Type B pancreatic cell (in vitro differentiated cells): ENCODE measurements at places on chromosomes 5 and 9.

GRCh38 chr9:115254287-115255180, 136.6 kb upstream of the TNC start:
- H3K36me3 ChIP-seq, result no peaks in the 10 kb centered on the region
- no peak overlapping the region for H3K4me3 ChIP-seq
- no peak for DNase-seq
- no peaks in the 10 kb centered on the region for H3K4me1 ChIP-seq
- H3K27ac ChIP-seq, result no peak overlapping the region
- H3K27me3 ChIP-seq, result no peaks in the 10 kb centered on the region

- DNase-seq, result no peak
- peak overlapping the region; percentile 87 for H3K27ac ChIP-seq
Measured at GRCh38 chr5:180472269-180472668, 21.9 kb upstream of the CNOT6 start.

DNA sequence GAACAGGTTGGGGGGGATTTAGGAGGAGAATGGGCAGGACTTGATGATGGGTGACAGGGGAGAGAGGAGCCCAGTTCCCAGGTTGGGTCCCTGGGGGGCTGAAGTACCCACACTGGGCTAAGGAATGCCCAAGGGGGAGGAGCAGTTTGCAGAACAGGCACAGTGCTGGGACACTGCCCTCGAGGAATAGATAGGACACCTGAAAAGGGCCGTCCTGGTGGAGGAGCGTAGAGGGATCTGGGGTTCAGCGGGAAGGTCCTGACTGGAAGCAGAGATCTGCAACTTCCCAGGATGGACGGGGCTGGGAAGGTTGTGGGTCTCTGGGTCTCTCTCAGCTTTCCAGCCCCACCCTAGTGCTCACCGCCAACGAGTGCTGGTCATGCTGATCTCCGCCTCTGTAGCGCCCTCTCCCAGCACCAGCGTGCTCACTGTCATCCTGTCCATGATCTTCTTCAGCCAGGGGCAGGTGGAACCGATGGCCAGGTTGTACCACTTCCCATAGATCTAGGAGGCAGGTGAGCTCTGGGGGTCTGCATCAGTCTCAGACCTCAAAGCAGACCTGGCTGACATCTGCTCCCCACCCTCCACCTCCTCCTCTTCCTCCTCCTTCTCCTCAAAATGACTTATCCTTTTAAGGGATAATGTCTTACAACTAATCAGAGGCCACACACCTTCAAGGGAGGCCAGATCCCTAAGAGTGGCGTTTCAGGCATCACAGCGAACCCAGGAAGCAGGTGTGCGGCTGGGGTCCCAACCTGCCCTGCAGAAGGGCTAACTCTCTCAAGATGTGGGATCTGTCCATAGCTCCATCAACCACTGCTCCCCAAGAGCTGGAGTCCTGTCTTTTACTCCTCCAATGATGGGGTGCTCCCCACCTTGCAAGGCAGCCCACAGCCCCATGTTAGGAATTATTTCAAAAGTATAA, 1.6 kb downstream of the AMBP start:
- H3K4me1 ChIP-seq, result peaks cover 10% of the 10 kb centered on the region
- DNase-seq, result no peak
- peaks cover 25% of the 10 kb centered on the region for H3K27me3 ChIP-seq

DNA sequence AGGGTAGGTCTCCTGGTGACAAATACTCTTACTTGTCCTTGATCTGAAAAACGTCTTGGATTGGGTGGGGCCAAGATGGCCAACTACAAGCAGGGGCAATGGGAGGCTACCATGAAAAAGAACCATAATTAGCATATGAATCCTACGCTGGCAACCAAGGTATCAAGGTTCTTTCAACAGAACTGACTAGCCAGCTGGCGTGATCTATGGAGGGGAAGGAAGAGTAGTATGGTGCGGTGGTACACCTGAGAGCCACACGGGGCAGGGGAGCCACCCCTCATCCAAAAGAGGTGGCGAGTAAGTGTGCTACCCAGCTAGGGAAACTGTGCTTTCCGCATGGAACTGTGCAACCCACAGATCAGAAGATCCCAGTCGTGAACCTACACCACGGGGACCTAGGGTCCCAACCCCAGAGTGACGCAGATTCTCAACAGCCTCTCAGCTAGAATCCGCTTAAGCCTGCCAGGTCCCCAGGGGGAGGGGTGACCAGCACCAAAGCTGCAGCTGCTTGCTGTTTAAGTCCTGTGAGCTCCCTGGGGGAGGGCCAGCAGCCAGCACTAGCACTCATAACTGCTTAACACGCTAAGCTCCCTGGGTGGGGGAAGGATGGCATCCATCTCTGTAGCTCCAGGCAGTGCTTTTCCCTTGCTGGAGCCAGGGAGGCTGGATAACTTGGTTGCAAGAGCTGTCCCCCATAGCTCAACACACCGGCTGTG, 334.8 kb downstream of the FBXL17 start:
- DNase-seq, result no peak
- peaks cover under 1% of the 10 kb centered on the region for H3K36me3 ChIP-seq
- H3K27me3 ChIP-seq, result no peaks in the 10 kb centered on the region
- no peaks in the 10 kb centered on the region for H3K4me1 ChIP-seq

DNA sequence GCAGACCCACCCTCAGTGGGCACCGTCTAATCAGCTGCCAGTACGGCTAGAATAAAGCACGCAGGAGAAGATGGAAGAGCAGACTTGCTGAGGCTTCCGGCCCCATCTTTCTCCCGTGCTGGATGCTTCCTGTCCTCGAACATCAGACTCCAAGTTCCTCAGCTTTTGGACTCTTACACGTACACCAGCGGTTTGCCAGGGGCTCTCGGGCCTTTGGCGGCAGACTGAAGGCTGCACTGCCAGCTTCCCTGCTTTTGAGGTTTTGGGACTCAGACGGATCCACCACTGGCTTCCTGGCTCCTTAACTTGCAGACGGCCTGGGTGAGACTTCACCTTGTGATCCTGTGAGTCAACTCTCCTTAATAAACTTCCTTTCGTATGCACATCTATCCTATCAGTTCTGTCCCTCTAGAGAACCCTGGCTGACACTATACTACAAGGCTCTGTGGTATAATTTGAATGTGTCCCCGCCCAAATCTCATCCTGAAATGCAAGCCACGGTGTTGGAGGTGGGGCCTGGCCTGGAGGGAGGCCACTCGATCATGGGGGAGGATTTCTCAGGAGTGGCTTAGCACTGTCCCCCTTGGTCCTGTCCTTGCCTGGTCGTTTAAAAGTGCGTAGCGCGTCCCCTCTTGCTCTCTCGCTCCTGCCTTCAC, 31.1 kb upstream of the NRARP start:
- H3K27ac ChIP-seq, result no peak overlapping the region
- no peaks in the 10 kb centered on the region for H3K4me1 ChIP-seq
- H3K36me3 ChIP-seq, result peaks cover 11% of the 10 kb centered on the region
- H3K27me3 ChIP-seq, result no peaks in the 10 kb centered on the region
- H3K4me3 ChIP-seq, result no peak overlapping the region

- DNase-seq, result no peak
- H3K36me3 ChIP-seq, result no peaks in the 10 kb centered on the region
- H3K4me1 ChIP-seq, result no peaks in the 10 kb centered on the region
- H3K27me3 ChIP-seq, result no peaks in the 10 kb centered on the region
- no peak overlapping the region for H3K27ac ChIP-seq
Measured at GRCh38 chr5:3007577-3007976, 256.1 kb upstream of the IRX2 start.

DNA sequence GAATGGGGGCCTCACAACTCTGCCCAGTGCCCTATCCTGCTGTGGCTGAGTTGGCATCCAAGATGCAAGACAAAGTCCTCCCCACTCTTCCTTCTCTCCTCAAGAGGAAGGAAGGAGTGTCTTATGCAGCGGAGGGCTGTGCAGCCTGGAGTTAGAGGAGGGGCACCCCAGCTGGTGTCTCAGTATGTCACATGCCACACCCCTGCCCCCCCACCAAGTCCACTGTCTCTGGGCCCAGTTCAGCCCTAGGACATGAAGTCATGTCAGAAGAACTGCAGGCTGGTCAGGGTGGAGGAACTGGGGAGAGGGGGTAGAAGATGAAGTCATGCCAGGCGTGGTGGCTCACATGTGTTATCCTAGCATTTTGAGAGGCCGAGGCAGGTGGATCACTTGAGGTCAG, 28.0 kb upstream of the SLC28A3 start:
- H3K4me3 ChIP-seq, result no peak overlapping the region
- peaks cover 24% of the 10 kb centered on the region for H3K4me1 ChIP-seq
- no peak for DNase-seq
- no peaks in the 10 kb centered on the region for H3K36me3 ChIP-seq
- H3K27ac ChIP-seq, result no peak overlapping the region
- H3K27me3 ChIP-seq, result no peaks in the 10 kb centered on the region

DNA sequence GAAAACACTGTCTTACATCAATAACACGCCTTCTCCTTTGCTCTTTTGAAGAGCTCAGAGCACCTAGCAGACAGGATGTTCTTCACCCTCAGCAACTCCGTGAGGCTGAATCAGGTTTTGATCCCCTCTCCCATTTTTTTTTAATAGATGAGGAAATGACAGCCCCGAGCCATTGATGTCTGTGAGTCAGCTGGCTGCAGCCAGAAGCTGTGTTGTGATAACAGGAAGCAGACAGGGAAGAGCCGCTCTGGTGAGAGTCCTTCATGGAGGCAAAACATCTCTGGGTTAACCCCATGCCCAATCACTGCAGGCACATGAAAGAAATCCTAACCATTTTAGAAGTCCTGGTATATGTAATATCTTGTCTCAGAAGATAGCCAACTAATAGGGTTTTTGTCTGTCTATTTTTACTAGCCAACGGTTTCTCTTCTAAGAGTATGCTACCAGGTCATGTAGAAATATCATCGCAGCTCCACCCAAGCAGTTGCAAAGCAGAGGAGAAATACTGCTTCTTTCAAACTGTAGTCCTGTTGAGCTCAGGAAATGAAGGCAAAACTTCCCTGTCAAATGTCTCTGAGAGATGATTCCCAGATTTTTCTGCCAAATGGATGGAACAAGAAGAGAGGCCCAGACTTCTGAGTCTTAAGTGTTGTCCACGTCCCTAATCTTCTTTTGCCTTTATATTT, 568.9 kb downstream of the CCDC171 start:
- H3K36me3 ChIP-seq, result no peaks in the 10 kb centered on the region
- no peaks in the 10 kb centered on the region for H3K27me3 ChIP-seq
- peaks cover 20% of the 10 kb centered on the region for H3K4me1 ChIP-seq
- H3K27ac ChIP-seq, result no peak overlapping the region
- no peak for DNase-seq
- no peak overlapping the region for H3K4me3 ChIP-seq

DNA sequence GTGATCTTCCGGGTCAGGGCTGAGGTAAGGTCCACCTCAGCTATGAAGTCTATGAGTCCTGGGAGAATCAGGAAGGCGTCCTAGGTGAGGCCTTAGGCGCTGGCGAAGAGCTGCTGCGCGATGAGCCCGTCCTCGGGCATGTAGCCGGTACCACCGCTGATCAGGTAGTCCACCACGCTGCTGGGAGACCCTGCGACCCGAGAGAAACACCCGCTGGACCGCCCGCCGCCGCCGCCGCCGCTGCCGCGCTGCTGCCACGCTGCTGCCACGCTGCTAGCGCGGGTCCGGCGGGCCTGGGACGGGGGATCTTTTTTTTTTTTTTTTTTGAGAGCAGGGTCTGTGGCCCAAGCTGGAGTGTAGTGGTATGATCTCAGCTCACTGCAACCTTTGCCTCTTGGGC, 8.0 kb upstream of the DCAF12 start:
- no peaks in the 10 kb centered on the region for H3K4me1 ChIP-seq
- no peaks in the 10 kb centered on the region for H3K27me3 ChIP-seq
- H3K4me3 ChIP-seq, result no peak overlapping the region
- H3K27ac ChIP-seq, result no peak overlapping the region
- no peaks in the 10 kb centered on the region for H3K36me3 ChIP-seq
- DNase-seq, result no peak

DNA sequence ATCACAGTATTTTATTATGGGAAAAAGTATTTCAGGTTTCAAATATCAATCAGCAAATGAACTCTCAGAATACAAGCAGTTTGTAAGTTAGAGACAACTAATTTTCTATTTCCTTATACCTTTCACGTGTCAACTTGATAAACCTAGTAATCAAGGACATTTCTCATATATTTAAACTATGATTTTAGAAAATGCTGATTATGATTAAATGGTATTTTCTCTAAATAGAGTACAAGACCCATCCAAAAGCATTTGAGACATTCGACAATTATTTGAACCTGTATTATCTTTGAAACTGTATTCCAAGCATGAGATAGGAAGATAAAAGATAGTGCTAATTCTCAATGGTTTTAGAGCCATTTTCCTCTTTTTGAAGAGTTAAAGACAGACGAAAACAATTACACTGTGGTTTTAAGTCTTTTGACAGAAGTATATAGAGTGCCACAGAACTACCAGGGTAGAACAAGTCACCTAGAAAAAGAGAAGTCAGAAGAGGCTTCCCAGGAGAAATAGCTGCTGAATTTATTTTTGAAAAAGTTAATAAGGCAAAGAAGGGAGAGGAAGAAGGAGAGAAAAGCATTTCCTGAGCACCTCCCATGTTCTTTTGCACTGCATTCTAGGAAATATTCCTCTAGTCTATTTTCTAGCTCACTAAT, 5.6 kb downstream of the MEIKIN start:
- no peaks in the 10 kb centered on the region for H3K4me1 ChIP-seq
- H3K27me3 ChIP-seq, result peaks cover 7% of the 10 kb centered on the region
- no peak for DNase-seq
- no peak overlapping the region for H3K4me3 ChIP-seq

GRCh38 chr5:150589862-150590601, 50.4 kb upstream of the SYNPO start:
- H3K4me1 ChIP-seq, result peaks cover 34% of the 10 kb centered on the region
- no peak for DNase-seq
- H3K36me3 ChIP-seq, result no peaks in the 10 kb centered on the region
- no peaks in the 10 kb centered on the region for H3K27me3 ChIP-seq
- no peak overlapping the region for H3K4me3 ChIP-seq

- peaks cover 4% of the 10 kb centered on the region for H3K36me3 ChIP-seq
- peaks cover 38% of the 10 kb centered on the region for H3K4me1 ChIP-seq
- no peak for DNase-seq
- peak overlapping the region; percentile 44 for H3K4me3 ChIP-seq
- H3K27me3 ChIP-seq, result peaks cover 3% of the 10 kb centered on the region
- peak overlapping the region; percentile 96 for H3K27ac ChIP-seq
Measured at GRCh38 chr9:91038483-91039124, 237.0 kb downstream of the SYK start.

GRCh38 chr5:912280-913091, 19.8 kb downstream of the TRIP13 start:
- no peak for DNase-seq
- no peaks in the 10 kb centered on the region for H3K4me1 ChIP-seq
- no peak overlapping the region for H3K4me3 ChIP-seq
- H3K36me3 ChIP-seq, result peaks cover 4% of the 10 kb centered on the region
- H3K27me3 ChIP-seq, result no peaks in the 10 kb centered on the region

DNA sequence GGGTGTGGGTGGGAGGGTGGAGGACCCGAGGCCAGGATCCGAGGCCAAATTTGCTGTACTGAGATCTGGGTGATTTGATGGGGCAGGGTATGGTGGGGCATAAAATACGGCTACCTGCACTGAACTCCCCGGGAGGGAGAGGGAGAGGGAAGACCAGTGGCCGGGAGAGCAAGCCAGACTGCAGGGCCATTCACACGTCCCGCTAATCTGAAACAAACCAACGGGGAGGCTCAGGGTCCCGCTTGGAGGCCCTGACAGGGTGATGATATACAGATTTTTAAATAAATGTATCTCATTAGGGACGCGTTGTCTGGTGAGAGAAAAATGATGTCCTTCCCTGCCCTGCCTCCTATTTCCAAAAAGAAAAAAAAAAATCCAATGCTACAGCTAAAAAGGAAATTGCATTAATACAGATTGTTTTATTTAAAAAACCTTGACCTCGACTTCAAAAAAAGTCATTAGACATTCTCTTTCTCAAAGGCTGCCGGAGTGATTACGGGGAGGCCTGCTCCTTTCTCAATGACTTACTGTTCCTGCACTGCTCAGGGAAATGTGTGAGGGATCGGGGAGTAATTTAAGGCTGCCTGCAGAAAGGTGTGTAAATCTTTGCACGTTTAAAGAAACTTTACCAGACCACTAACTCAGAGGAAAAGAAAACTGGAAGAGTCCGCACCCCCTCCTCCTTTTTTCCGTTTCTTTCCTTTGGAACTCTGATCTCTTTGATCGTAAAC, 11.5 kb upstream of the PRRX2 start:
- peaks cover 34% of the 10 kb centered on the region for H3K4me1 ChIP-seq
- H3K36me3 ChIP-seq, result no peaks in the 10 kb centered on the region
- DNase-seq, result no peak
- peak overlapping the region; percentile 69 for H3K4me3 ChIP-seq
